ENCODE measurements at places on chromosomes 11 and 22.

GRCh38 chr11:2666828-2667570 lies 32.8 kb downstream of the KCNQ1OT1 start:
- no peak for DNase-seq

DNA sequence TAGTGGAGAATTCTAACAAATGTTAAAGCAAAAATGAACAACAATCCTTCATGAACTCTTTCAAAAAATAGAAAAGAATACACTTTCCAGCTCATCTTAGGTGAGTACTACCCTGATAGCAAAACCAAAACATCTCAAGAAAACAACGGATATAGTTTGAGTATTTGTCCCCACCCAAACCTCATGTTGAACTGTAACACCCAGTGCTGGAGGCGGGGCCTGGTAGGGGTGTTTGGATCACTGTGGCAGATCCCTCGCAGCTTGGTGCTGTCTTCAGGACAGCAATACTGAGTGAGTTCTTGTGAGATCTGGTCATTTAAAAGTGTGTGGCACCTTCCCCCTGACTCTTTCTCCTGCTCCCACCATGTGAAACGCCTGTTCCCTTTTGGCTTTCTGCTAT lies 27.0 kb downstream of the NCAPD3 start:
- no peak for DNase-seq

GRCh38 chr11:124892750-124893454 lies 4.8 kb downstream of the ROBO4 start:
- DNase-seq, result no peak

DNA sequence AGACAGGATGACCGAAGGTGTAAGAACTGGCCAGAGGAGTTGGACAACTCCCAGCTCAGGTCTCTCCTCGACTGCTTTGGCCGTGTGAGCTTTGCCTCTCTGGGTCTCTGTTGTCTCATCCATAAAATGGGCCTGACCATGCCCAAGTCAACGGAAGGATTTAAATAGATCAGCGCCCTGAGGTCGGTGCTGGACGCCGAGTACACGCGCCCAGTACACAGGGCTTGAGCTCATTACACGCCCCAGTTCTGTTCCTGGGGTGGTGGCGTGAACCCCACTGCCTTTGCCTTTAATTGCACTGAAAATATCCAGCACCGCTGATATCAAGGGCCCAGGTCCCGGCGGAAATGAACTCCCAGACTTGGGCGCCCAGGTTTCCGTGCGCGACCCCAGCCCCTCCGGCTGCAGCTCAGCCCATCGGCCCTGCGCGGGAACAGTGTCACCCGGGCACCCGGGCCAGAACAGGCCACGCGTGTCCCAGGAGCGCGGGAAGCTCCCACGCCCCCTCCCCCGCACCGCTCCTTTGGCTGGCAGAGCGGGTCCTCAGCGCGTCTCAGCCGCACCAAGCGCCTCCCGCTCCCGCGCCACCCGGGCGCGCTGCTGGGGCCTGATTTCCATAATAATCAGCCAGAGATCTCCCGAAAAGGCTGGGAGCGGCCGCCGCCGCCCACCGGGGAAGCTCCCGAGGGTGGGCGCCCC lies 42.2 kb downstream of the CYTH4 start:
- no peak for DNase-seq

- no peak for DNase-seq
Measured at GRCh38 chr11:47351156-47352126, 1.1 kb downstream of the MYBPC3 start.

GRCh38 chr11:67392183-67392715 lies 463 bp downstream of the RAD9A start:
- DNase-seq, result no peak

- DNase-seq, result peak; percentile 41
Measured at GRCh38 chr11:8342821-8343681, 79.4 kb upstream of the LMO1 start.

DNA sequence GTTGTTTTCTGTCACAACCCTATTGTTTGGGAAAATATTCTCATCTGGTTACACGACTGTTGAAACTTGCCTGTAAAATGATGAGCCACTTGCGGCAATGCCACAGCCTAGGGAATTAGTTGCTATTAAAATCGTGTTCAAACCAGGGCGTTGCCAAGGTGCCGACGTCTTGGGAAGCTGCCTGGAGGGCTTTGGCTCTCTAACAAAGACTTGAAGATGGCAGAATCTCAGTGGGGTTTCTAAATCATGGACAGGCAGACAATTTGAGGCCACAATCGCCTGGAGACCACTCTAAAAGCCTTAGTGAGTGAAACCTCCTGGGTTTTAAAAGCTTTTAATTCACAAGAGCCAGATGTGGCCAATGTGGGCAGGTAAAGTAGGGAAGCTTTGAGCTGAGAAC lies 117.2 kb upstream of the BMAL1 start:
- DNase-seq, result no peak

DNA sequence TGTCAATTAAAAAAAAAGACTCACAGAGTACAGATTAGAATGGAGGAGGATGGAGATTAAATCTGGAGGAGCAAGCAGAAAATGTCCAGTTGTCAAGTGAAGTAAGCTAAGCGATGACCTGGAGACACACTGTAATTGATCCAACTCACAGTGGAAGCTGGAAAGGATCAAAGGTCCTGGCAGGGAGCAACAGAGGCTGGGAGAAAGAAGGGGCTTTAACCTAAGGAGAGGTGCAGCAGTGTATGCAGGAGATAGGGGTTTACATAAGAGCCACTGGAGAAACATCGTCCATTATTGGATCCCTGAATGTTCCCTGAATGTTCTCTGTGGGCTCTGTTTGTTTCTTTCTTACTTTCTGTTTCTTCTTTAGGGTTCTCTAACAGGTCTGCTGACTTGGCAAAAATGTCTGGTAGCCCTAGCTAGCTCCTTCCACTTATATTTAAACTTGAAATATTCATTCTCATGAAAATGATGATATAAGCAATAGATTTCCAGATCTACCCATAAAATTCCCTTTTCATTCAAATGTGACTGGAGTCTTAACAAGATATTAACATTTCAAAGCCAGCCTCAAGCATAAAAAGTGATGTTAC lies 30.1 kb upstream of the CAT start:
- DNase-seq, result no peak

GRCh38 chr11:47099214-47099917 lies 77.3 kb downstream of the ARFGAP2 start:
- DNase-seq, result no peak
